Activated CD4-positive, alpha-beta T cell treated with anti-CD3 and anti-CD28 coated beads for 4 hours (primary cell): ENCODE measurements at places on chromosomes 4 and X.

- DNase-seq, result no peak
These were observed 70.8 kb downstream of the STIM2 start for GRCh38 chr4:26931451-26931850.

- no peak for DNase-seq
These were observed 190.6 kb downstream of the MID1IP1 start for GRCh38 chrX:38991656-38992440.

GRCh38 chrX:16120431-16120830 lies 2.9 kb upstream of the GRPR start:
- no peak for DNase-seq

GRCh38 chr4:17765514-17766286 lies 15.7 kb downstream of the FAM184B start:
- no peak for DNase-seq

DNA sequence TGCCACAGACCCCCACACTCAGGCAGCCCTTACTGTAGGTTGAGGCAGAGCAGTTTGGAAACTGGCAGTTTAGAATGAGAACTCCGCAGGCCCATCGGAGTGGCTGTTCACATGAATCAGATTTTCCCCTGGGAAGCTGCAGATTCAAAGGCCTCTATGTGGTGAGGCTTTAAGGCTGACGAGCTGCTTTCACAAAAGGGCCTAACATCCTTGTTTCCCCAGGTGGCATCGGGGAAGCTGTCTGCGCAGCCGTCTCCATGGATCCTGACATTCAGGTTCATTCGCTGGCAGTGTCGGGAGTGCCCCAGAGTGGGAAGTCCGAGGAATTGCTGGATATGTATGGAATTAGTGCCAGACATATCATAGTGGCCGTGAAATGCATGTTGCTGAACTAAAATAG lies 33.7 kb downstream of the TKTL1 start:
- DNase-seq, result no peak

- DNase-seq, result no peak
These were observed 204.3 kb upstream of the TLL1 start for GRCh38 chr4:165668694-165669093.
